ENCODE measurements at places on chromosomes 2 and 18.

DNA sequence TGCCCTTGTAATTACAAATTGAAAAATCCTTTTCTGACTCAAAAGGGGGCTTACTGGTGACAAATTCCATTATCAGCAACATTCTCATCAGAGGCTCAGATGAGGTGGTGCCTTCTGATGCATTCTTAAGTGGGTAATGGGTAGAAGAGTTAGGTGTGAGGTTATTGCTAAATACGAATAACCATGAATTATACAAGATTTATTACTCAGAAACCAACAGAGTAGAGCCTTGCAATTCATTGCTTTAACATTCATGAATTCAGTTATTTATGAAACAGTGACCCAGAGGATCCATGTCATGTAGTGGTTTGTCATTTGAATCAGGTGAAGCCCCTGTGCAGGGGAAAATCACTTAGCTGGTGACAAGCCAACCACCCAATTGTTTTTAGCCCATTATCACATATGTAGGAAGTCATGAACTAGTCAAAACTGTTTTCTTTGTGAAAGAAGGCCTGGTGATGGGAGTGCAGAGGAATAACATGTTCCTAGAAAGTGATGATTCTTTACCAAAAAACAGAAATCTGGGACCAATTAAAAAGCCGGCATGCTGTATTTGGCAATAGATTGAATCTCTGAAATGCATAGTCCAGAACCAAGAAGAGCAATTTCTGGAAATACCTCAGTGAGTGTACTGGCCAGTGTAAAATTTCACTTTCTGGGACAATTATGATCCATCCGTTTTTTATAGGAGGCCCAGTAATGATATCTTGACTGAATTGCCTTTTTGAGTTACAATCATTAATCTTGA is 70.2 kb downstream of the CRIM1 start:
- no peak for DNase-seq

DNA sequence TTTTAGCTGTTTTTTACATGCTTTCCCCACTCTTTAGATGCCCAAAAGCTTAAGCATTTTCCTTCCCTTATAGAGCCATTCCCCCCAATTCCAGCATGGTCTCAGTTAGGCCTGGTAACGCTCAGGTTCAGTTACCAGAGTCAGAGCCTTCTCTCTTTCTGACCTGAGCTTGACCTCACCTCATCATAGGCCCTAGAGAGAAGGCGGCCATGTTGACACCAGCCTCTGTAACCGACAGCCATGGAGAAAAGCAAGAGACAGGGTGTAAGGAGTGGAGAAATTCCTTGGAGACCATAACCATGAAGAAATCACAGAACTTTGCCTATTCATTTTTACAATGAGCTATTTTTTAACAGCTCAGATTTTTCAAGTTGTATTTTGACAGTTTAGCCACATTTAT is 99.4 kb downstream of the RTN4 start:
- DNase-seq = no peak

GRCh38 chr18:63138436-63139340 is 180.9 kb downstream of the BCL2 start:
- peak; percentile 87 for DNase-seq

DNA sequence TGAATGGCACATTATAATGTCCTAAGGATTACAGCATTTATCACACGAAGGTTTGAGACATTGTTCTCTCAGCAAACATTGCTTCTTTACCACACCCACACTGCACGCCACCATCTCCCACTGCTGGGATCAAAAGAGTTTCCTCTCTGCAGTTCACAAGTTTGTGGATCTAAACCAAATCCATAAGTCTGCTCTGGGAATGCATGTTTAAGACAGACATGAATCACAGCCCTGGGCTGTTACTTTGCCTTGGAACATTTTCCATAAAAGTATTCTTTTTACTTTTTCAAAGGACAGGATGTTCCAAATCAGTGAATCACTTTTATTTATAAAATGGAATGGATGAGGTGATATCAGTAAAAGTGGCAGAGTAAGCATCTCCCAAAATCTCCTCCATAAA is 36.1 kb downstream of the STPG4 start:
- DNase-seq = no peak

DNA sequence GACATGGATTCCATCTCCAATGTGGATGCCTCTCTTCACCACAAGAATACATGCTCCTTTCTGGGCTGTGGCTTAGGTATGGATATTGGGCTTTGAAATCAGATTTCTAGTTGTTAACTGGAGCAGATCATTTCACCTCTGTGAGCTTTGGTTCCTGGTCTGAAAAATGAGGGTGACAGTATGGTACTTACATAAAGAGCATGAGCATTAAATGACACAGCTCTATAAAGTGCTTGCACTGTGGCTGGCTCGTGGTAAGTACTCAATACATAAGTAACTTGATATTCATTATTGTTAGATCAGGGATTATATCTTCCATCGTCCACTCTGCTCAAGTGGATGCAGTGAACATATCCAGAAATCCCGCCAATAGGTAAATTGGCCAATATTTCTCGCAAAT is 33.4 kb downstream of the ARHGAP25 start:
- no peak for DNase-seq

- DNase-seq = no peak
Observed at GRCh38 chr18:72866442-72866900, 1.3 kb downstream of the NETO1 start.

GRCh38 chr2:55314985-55315384 is 46.0 kb upstream of the MTIF2 start:
- DNase-seq = no peak

DNA sequence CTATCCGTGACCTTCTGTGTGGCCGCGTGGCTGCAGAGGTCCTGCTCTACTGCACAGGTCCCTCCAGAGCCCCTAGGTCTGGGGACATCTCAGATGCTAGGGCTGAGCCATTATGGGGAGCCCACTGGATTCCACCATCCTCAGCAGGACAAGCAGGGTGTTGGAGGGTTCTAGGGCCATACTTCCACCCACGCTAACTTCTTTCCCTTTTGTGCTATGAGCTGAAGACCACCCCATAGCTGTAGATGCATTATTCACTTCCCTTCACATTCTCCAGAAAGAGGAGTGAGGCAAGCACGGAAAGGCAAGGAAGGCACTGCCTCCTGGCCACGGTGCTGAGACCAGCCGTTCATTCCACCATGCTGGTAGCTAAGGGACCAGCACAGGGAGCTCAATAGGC is 149.5 kb upstream of the MYCN start:
- DNase-seq = no peak

- DNase-seq = no peak
Observed at GRCh38 chr18:27712066-27712465, 464.9 kb downstream of the CDH2 start.
